ENCODE measurements at places on chromosomes 7 and 10. TPM values are rescaled to one million over a fixed set of nuclear protein-coding genes. Genes with fewer than 3 reads are reported as not detected.

PPP1R17 gene
- total RNA-seq = not detected

- DNase-seq = peak; percentile 75
These were observed 98.6 kb downstream of the MYOF start for GRCh38 chr10:93383562-93383981.

DNA sequence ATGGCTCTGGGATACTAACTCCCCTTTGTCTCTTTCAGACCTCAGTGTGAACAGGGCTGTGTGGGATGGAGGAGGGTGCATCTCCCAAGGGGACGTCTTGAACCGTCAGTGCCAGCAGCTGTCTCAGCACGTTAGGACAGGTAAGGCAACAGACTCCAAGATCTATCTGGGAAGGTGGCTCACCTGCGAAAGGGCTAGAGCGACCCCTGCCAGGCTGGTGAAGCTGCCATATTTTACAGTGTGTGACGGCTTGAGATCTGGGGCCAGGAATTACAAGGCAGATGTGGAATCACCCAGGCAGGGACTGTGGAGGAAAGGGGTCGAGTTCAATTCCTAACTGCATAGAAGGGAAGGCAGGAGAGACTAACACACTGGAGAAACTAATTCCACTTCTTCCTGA, 11.2 kb downstream of the MUC17 start:
- no peak for DNase-seq

DNA sequence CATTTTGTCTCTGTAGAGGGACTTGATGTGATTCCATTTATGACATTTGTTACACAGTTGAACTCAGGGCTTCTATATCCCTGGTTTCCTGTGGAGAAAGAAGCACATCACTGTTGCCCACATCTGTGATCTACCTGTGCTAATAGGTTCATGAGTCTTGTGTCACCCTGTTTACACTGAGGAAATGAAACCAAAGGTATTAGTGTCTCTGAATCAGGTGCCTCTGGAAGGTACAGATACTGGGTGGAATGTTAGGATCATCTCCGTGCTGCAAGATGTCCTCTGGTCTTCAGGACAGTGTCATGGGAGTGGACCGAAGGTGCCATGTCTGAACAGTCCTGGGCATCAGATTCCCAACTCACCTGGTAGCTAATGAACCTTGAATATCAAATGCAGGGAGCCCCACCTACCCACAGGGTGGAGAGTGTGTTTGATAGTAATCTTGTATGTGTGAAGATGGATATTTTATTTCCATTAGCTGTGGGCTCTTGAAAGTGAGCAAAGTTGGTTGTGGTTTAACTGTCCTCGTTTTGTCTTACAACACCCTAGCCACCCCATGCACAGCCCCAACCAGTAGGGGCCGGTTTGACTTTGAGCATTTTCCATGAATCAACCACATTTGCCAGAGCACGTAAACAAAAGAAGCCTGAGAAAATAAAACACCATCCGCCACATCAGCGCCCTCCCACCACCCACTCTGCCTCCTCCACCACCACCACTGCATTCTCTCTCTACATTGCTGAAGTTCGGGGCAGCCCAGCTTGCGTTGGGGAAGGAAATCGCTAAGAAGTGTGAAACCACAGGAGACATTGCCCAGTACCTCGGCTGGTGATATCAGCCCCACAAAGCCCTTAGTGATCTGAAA, 40.7 kb downstream of the TARP start:
- no peak for DNase-seq

- no peak for DNase-seq
These were observed 2.7 kb downstream of the FRAT1 start for GRCh38 chr10:97321804-97322190.

RASSF4 gene
- total RNA-seq = 7.6 TPM

- no peak for DNase-seq
These were observed 25.0 kb downstream of the IFIT3 start for GRCh38 chr10:89352802-89353201.

GRCh38 chr10:82738592-82738991, 863.6 kb downstream of the NRG3 start:
- DNase-seq = no peak
